ENCODE measurements at places on chromosomes 7 and 10.

GRCh38 chr10:132111121-132111731, 45.5 kb downstream of the JAKMIP3 start:
- no peak for DNase-seq

GRCh38 chr10:5625992-5626777, 40.2 kb downstream of the ASB13 start:
- no peak for DNase-seq

- no peak for DNase-seq
Measured at GRCh38 chr7:150657526-150657925, 25.3 kb upstream of the GIMAP6 start.

GRCh38 chr10:91694170-91694794, 61.4 kb upstream of the PPP1R3C start:
- peak; percentile 40 for DNase-seq

DNA sequence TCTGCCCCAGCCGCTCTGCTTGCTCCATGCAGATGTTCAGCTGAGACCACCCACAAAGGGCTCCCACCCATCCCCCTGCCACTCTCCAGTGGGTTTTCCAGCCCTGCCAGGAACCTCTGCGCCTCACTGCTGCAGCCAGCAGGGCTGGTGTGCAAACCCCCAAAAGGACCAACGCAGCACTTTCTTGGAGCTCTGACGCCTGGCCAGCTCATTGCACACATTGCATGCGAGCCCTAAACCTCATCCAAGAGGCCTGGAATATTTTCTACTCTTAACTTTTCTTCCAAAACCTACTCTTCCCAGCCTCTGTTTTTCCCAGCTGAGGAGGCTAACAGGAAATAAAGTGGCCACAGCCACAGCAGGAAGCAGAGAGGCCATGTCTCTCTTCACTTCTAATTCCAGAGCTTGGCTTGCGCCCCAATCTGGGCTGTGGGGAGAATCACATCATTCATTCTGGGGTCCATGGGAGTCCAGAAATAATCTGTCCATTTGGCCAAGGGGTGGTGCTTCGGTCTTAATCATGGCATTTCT, 4.6 kb upstream of the FAM170B start:
- DNase-seq = peak; percentile 91

DNA sequence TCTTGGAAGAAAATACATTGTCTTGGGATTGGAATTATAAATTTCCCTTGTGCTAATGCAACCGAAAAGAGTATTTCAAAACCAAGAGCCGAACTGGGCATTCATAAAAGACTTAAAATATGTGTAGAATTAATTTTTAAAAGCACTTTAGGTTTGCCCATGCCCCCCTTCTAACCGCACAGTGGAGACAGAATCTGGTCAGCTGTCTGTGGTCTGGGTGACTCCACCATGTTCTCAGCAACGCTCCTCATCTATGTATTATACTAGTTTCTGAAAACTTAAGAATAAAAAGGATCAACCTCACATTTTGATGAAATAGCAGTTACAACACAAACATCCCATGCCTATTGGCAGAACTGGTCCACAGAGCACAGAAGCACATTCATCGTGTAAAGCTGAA, 192.6 kb upstream of the C7orf33 start:
- no peak for DNase-seq

GRCh38 chr7:36943591-36944435, 219.5 kb upstream of the AOAH start:
- no peak for DNase-seq

DNA sequence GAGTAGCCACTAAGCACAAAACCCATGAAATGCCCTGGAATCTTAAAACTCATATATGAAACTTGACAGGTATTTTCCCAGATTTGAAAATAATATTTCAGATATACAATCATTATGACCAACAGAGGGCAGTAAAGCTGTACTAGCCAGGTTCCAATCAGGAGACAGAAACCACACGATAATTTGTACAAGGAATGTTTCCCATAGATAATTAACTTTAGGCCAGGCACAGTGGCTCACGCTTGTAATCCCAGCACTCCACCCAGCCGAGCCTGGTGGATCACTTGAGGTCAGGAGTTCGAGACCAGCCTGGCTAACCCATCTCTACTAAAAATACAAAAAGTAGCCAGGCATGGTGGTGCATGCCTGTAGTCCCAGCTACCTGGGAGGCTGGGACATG, 31.0 kb upstream of the NUB1 start:
- DNase-seq = no peak

- no peak for DNase-seq
Measured at GRCh38 chr7:2614631-2615330, 17.0 kb upstream of the TTYH3 start.

DNA sequence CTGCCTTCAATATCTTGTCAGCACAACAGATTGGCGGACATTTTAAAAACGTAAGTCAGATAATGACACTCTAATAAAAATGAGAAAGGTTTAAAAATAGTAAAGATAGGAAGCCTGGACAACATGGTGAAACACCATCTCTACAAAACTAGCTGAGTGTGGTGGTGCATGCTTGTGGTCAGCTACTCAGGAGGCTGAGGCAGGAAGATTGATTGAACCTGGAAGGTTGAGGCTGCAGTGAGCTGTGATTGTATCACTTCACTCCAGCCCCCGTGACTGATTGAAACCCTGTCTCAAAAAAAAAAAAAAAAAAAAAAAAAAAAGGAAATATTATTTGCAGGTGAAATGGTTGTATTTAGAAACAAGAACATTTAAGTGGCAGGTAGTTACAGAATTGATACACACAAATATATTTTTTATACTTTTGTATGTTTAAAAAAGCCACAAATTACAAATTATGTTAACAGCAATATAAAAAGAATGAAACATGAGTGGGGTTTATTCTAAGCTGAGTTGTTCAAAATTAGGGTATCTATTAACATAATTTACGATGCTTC, 141.9 kb downstream of the ADK start:
- DNase-seq = peak; percentile 86

DNA sequence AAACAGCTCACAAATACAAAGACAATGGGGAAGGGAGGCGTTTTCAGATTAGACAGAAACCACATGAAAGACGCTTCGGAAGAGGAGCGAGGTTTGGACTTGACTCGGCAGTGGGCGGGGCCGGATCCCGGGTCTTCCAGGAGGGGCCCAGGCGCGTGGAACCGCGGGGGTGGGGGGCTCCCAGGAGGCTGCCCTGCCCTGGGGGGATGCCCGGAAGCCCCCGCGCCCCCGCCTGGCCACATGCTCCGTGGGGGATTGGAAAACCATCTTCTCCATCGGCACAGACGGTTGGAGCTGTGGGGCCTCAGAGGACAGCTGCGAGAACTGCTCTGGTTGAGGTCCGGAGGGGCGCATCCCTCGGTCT, 186.0 kb upstream of the SHH start:
- DNase-seq = no peak

- DNase-seq = no peak
Measured at GRCh38 chr10:30047430-30047829, 12.0 kb downstream of the JCAD start.

DNA sequence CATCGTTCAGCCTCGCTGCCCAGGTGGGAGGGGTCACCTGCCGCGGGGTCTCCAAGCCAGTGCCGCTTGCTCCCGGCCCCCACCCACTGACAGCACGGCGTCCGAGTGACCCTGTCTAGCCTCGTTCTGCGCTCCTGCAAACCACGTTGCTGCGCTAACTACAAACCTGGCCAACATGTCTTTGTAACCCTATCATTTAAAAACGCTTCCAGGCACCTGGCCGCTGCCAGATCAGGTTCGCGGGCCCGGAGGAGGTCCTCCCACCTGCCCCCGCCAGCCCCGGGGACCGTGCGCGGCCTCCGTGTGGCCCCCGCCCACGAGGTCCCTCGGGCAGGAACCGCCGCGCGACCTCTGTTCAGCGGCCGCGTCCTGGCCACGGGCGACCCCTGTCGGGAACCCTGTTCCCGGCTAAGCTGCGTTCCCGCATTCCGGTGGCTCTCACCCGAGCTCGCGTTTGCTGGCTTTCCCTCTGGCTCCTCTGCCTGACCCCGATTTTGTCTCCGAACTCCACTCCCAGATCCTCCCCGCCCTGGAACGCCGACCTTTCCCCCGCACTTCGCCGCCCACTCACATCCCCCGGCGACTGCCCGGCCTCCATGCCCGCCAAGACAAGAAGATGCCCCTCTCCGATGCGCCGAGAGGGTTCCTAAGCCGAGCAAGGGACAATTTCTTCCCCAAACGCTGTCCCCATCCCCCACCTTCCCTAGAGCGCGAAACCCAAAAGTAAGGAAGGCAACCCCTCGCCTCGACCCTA, 2.4 kb downstream of the SFMBT2 start:
- DNase-seq = peak; percentile 33

DNA sequence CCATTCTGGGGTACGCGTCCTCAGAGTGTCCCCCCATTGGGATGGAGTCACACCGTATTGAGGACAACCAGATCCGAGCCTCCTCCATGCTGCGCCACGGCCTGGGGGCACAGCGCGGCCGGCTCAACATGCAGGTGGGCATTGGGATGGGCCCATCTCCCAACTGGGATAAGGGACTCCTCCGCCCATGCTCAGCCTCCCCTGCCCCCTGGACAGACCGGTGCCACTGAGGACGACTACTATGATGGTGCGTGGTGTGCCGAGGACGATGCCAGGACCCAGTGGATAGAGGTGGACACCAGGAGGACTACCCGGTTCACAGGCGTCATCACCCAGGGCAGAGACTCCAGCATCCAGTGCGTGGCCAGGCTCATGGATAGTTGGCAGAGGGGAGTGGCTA, 5.8 kb downstream of the AEBP1 start:
- DNase-seq = no peak

- DNase-seq = no peak
Measured at GRCh38 chr10:35339942-35340341, 3.6 kb downstream of the CCNY start.

DNA sequence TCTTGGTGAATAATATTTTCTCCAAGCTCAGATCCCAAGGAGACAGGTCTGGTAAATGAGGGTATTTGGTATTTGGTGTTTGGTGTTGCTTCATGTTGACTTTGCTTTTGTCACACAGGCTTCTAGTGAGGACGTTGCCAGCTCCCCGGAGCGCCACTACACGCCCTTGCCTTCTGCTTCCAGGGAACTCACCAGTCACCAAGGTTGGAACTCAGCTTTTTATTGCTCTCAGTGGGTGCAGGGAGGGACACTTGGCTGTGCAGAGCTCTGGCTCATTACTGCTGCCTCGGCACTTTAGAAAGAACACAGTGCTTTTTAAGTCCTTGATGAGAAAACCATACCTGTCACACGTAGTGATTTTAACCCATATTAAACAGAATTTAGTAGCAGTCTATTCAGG, 892.9 kb downstream of the LRMDA start:
- DNase-seq = no peak
